ENCODE measurements at places on chromosomes 12 and 14.

DNA sequence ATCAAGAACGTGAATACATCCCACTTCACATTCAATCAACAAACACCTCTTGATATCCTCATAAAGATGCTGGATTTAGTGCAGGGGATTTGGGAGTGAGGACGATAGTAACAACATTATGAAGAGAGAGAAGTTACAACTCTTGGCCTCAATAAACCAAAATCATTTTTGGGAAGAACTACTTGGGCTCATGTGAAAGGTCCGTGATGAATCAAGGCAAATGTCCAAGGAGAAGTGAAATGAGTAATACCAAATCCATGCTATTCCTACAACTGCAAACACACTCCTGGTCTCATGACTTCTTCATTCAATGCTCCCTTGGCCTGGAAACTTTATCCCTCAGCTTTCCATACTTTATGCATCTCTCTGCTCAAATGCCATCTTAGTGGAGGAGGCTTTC lies 162.0 kb upstream of the LMNTD1 start:
- DNase-seq: no peak

- DNase-seq: no peak
These were observed 271.6 kb upstream of the ATP2B1 start for GRCh38 chr12:89980236-89980635.

DNA sequence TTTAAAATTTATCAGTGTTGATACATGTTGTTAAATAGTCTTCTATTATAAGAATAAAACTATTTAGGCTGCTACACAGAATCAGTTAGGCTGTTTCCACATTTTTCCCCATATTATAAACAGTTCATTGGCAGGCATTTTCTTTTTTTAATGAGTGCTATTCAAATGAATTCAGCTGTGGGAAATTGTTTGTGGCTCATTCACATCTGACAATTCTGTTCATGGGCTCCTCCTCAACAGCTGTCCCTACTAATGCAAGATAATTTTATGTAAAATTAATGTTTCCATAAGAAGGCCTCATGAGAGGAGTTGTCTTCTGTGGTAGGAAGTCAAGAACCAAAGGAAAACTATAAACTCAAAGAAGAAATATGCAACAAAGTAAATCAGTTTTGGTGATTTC lies 218.0 kb downstream of the PPFIA2 start:
- DNase-seq: no peak

- no peak for DNase-seq
These were observed 73.8 kb downstream of the NTF3 start for GRCh38 chr12:5505751-5506150.

- DNase-seq: no peak
These were observed 120.9 kb upstream of the FOXN3 start for GRCh38 chr14:89537911-89538310.

DNA sequence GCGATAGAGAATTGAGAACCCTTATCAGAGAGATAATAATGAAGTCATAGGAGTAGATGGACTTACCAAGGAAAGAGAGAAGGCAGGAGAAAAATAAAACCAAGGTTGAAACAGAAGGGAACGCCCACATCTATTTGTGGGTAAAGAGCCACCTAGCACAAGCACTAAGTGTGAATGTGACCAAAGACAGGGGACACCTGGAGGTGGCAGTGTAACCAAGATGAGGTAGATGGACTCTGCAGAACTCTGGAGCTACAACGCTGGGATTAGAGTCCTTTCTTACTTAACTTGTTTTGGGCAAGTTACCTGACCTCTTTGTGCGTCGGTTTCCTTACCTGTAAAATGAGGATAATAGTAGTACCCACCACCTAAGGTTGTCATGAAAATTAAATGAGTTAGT lies 101.9 kb downstream of the SLC5A8 start:
- DNase-seq: no peak

DNA sequence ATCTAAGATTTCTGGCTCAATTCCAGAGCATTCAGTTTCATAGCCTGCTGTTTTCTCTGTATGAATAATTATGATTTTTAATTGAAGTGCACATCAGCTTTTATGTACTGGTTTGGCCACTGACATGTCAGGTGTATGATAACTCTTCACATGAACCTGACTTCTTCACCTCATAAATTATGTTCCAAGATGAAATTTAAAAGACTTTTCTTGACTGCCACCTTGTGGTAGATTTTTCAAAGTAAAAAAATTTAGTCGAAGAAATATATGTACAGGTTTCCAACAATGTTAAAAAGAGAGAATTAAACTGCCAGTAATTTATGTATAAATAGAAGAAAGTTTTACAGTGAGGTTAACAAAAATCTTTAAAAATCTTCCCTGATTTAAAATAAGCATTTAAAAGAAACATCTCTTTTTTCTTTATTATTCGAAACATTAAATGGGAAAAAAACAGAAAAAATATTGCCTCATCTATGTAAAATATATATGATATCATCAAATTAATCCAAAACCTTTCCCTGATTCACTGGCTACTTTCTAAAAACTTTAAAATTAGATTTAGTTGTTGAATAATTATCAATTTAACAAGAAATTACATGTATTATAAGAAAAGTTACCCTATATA lies 124.9 kb upstream of the ATXN7L3B start:
- DNase-seq: no peak

DNA sequence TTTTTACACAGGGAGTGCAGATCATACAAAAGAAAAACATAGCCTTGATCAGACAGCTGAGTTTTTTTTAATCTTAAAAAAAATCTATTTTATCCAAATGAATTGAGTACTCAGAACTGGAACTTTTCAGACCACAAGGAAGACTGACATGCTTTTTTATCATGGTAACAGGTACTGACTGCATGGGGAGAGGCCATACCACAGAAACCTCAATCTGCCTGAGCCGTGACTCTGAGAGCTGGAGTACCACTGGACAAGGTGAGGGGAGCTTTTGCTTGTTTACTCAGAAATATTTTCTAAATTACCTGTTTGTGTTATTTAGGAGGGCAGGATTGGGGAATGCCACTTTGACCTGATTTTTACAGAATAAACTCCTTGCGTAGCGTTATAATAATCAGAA lies 143.9 kb downstream of the ALX1 start:
- DNase-seq: no peak

DNA sequence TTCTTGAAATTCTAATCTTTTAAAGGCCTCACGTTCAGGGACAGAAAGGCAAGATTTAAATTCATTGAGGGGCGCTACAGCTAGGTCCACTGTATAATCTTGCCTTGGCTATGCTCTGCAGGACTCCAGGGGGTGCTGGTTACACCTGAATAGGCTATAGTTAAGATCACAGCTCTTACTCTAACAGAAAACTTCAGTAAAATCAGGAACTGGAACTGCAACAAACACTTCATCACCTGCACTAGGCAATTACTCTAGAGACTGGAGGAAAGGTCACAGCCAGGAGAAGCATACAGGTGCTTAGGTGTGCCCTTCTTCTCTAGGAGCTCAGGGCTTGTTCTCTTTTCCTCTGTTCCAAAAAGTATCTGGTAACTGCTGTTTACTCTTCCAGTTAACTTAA lies 20.9 kb downstream of the SLCO1C1 start:
- no peak for DNase-seq

DNA sequence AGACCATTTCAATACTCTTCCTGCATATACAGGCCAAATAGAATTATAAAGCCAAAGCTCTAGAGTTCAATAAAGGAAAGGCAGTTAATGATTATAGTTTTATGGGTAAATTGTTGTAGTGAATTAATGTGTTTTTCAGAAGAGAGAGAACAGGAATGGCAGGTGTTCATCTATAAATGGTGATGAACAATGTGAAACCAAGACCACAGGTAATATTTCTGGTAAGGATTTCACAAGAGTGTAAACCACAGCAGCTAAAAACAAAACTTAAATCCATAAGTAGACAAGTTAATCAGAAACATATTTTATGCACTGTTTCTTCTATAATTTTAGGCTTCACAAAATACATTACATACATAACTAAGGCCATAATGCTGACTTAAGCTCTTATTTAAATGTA lies 204.4 kb downstream of the SYT1 start:
- no peak for DNase-seq
